T-helper 17 cell (primary cell): ENCODE measurements at places on chromosomes 3 and 15. TPM values are rescaled to one million over a fixed set of nuclear protein-coding genes. Genes with fewer than 3 reads are reported as not detected.

DNA sequence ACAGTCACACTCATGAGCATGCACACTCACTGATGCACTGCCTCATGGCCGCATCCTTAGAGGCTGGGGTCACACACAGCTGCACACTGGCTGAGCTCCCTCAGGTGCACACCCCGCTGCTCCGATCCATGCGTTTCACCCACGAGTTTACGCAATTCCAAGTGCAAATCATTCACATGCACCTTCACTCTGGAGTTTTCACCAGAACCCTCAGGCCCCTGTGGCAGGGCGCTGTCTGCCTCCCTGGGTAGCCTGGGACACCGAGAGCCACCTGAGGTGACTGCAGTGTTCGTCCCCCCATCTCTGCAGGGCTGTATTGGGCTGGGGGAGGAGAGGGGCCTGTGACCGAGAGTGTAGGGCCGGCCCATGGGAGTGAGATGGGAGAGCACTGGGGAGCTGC, 134.8 kb downstream of the FBLN2 start:
- DNase-seq: no peak

- peak; percentile 14 for DNase-seq
These were observed at the start of gene MAP3K13 for GRCh38 chr3:185362850-185363661. Gene MAP3K13 (plus strand): TSS chr3:185363136. CDS start chr3:185428582, 65,446 bp downstream.

DNA sequence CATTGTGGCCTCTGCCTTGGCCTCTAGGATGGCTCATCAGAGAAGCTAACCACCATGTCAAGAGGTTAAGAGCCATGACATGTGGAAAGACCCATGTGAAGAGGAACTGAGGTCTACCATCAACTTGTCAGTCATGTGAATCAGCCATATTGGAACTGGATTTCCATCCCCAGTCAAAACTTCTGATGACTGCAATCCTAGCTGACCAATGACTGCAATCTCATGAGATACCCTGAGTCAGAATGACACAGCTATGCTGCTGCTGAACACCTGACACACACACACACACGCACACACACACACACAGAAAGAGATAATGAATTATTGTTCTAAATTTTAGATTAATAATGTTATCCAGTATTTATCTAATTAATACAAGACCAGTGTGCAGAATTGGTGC, 337.5 kb upstream of the LMCD1 start:
- no peak for DNase-seq

Gene CORO2B
- not detected for total RNA-seq

Gene SLC22A14
- total RNA-seq: 0.23 TPM

- no peak for DNase-seq
These were observed 9.6 kb upstream of the TIPARP start for GRCh38 chr3:156664831-156665178.

GRCh38 chr15:57149196-57149595, 227.1 kb upstream of the CGNL1 start:
- DNase-seq: no peak

DNA sequence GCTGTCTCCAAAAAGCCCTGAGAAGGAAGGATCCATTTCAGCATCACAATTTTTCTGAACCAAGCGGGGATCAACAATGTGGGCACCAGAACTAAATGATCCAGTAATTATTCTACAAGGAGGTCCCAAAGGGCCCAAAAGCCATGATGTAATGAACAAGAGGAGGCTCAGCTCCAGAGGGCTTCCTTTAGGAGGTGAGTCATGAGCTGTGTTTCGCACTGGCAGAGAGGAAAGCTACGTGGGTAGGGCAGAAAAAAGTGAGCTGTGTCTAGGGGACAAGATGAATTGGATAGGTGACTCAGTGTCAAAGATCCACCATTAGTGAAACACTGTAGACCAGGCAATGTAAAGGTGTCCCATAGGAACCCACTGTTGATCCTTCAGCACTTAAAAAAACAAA, 113.4 kb downstream of the RORA start:
- no peak for DNase-seq

Gene ISG20
- total RNA-seq: 124 TPM

Gene GABRG3
- total RNA-seq: not detected

Gene SLC35G2
- 0.15 TPM for total RNA-seq

GRCh38 chr3:4224331-4224730, 78.8 kb upstream of the SETMAR start:
- no peak for DNase-seq

DNA sequence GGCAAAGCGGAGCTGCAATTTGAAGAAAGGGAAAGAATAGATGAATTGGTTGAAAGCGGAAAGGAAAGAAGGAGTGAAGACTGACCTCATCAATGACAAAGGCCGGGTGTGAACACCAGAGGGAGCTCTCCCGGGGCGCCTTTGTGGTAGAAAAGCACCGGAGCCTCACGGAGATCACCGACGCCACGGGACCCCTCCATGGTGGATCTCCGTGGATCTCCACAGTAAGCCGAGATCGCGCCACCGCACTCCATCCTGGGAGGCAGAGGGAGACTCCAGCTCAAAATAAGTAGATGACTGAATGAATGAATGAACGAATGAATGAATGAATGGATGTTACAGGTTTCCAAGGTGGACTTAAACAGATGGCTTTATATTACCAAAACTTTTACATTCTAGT, 25.0 kb downstream of the GPR160 start:
- DNase-seq: no peak

DNA sequence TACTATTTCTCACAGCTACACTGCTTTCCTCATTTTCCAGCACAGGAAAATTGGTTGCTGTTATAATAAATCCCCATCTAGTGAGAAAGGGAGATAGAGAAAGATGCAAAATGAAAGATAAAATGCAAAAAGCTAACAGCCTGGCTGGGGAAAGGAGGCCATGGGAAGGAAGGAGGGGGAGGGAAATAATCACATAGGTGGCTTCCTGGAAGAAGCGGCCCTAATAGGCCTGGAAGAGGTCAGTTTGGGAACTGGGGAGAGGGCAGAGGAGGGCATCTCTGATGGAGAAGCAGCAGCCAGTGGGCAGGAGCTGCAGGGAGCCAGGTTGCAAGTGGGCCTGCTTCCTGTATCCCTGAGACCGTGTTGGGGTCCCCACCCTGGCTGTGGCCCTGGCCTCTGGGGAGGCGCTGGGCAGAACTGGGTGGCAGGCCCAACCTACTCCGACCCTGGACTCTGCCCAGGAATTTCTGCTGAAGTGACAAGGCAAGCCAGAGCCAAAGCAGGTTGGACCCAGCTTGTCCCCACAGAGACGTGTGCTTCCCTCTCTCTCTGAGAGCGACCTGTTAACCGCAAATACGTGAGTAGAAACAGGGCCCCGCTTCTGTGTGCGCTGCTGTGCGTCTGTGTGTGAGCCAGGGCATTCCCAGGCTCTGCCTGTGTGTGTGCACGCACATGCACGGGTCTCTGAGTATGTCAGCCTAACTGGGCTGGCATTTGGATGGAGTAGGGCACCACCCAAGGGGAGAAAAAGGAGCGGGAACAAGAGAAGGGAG, 1.9 kb downstream of the SLC28A1 start:
- no peak for DNase-seq

DNA sequence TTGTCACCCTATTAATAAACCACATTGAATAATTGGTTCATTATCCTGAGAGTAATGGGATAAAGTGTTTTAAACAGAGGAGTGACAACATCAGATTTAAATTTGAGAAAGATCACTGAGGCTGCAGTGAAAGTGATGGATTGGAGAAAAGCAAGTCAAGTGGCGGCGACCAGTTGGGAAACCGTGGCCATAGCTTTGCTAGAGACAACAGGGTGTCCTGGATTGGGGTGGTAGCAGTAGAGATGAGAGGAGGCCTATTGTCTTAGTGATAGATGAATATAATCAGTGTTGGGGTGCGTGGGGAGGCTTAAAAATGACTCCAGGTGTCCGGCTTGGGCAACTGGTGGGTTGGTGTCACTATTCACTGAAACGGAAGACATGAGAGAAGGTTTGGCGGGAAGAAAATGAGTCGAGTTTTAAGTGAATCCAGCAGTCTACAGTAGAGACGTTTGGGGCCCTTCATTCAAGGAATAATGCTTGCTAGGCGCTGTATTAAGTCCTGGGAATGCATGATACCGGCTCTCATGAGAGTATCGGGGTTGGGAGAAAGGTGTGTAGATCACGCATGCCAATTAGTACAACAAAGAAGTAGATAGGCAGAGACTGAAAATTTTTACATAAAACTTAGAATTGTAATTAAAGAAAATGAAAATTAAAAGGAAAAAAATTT, 819 bp downstream of the NEK4 start:
- DNase-seq: no peak

Gene SLC28A1
- total RNA-seq: not detected

- DNase-seq: no peak
These were observed 1.8 kb upstream of the MESD start for GRCh38 chr15:80991421-80991820.

GRCh38 chr3:194730365-194730764, 44.7 kb downstream of the FAM43A start:
- no peak for DNase-seq

Gene DNASE1L3
- not detected for total RNA-seq

GRCh38 chr15:84814916-84815315, 2.2 kb upstream of the ALPK3 start:
- no peak for DNase-seq
